ENCODE measurements at places on chromosomes 3 and 15. TPM values are rescaled to one million over a fixed set of nuclear protein-coding genes. Genes with fewer than 3 reads are reported as not detected.

- DNase-seq, result no peak
Observed at GRCh38 chr3:197752107-197752506, 2.4 kb downstream of the FYTTD1 start.

DNA sequence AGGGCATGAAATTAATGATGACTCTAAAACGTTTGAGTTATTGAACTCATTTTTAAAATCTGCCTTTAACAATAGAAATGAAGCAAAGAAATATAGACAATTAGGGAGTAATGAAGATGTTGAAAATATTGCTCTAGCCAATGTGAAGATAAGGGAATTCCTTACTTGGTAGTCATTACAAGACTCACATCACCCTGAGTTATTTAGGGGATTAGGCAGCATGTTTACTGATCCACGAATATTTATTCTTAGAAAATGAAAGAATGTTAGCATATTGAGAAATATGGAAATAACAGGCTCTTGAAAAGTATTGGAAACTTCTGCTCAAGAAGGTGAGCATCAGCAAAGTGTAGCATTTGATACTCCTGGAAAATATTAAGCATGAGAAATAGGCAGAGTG is 398.1 kb upstream of the ARPP21 start:
- DNase-seq, result no peak

- no peak for DNase-seq
Observed at GRCh38 chr3:71862371-71863140, 77.6 kb upstream of the PROK2 start.

ARNT2 gene
- polyA plus RNA-seq, result 27.5 TPM

DNA sequence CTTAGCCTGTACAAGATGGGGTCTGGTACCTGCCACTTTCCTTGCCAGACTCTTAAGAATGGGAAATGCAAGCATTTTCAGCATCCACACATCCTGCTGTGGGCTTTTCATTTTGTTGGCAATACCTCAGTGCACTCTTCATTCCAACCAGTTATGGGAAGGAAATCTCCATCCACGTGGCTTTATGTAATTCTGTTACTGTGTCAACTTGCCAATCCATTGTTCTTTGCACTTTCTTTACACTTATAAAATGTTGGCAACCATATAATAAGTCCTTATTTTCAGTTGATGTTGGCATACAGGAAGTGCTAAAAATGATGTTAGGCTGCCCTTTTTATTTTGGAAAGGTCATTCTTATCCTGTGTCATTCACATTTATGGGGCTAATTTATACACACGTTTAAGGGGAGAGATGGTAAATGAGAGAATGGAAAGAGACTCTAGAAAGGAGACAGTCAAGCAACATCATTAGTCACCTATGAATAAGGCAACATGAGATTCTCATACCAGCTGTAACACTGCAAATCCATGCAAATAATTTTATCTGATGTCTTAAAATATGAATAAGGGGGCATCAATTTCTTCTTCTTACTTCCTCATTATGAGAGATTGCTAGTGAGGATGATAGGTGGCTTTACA is 238.7 kb downstream of the CHST2 start:
- DNase-seq, result no peak

KLF15 gene
- 0.44 TPM for polyA plus RNA-seq

GRCh38 chr15:41852736-41853590 is 14.3 kb downstream of the PLA2G4B start:
- DNase-seq, result no peak

DNA sequence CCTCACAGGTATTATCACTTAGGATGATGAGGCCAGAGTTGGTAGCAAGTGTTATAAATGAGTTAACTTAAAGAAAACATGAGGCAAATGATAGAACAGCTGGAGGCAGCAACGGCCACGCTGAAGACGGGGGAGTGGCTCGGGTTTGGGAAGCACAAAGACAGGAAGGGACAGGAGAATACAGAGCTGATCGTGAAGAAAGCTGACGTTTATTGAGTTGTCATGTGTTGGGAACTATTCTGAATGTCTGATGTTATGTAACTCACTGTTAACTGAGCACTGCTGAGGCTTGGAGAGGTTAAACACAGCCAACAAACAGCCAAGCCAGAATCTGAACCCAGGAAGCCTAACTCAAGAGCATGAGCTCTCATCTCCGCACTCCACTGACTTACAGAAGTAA is 42.3 kb downstream of the FGD5 start:
- DNase-seq, result no peak

All from BJ (cell line).